ENCODE measurements at places on chromosomes 11 and 22.
A peak's percentile ranks its signal among the peaks of the same experiment; 100 is the strongest.

GRCh38 chr22:50700387-50701075 is 27.9 kb downstream of the SHANK3 start:
- H3K36me3 ChIP-seq, result no peaks in the 10 kb centered on the region
- H3K27ac ChIP-seq, result no peak overlapping the region
- H3K4me1 ChIP-seq, result no peaks in the 10 kb centered on the region
- peaks cover 4% of the 10 kb centered on the region for H3K27me3 ChIP-seq
- H3K4me3 ChIP-seq, result no peak overlapping the region

GRCh38 chr11:70054004-70054403 is 24.1 kb upstream of the ANO1 start:
- no peaks in the 10 kb centered on the region for H3K36me3 ChIP-seq
- no peaks in the 10 kb centered on the region for H3K27me3 ChIP-seq
- no peak overlapping the region for H3K27ac ChIP-seq
- no peaks in the 10 kb centered on the region for H3K4me1 ChIP-seq
- no peak overlapping the region for H3K4me3 ChIP-seq

- DNase-seq, result no peak
- H3K27ac ChIP-seq, result no peak overlapping the region
- no peaks in the 10 kb centered on the region for H3K4me1 ChIP-seq
- no peak overlapping the region for H3K4me3 ChIP-seq
Observed at GRCh38 chr11:44434191-44434590, 124.3 kb upstream of the ALX4 start.

GRCh38 chr11:66716996-66717395 is 12.0 kb downstream of the SPTBN2 start:
- DNase-seq, result no peak
- no peaks in the 10 kb centered on the region for H3K27me3 ChIP-seq
- H3K4me3 ChIP-seq, result no peak overlapping the region
- H3K4me1 ChIP-seq, result no peaks in the 10 kb centered on the region
- H3K27ac ChIP-seq, result no peak overlapping the region
- H3K36me3 ChIP-seq, result no peaks in the 10 kb centered on the region

DNA sequence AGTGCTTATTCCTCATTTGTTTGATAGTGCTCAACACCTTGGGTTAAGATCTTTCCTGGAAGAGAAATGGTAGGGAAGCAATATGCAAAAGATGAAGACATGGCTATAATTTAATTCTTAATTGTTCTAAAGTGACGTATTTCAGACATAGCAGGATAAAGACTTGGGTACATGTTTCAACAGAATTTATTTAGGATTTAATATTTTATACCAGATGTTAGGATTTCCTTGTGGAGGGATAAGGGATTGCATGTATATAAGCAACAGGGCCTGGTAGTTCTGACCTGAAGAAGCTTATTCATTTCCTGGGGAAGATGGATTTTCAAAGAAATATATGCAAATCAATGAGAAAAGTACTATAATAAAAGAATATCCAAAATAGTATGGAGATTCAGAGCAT is 163.8 kb downstream of the FAT3 start:
- H3K27me3 ChIP-seq, result no peaks in the 10 kb centered on the region
- DNase-seq, result no peak
- H3K4me1 ChIP-seq, result no peaks in the 10 kb centered on the region
- H3K4me3 ChIP-seq, result no peak overlapping the region
- no peaks in the 10 kb centered on the region for H3K36me3 ChIP-seq
- H3K27ac ChIP-seq, result no peak overlapping the region

DNA sequence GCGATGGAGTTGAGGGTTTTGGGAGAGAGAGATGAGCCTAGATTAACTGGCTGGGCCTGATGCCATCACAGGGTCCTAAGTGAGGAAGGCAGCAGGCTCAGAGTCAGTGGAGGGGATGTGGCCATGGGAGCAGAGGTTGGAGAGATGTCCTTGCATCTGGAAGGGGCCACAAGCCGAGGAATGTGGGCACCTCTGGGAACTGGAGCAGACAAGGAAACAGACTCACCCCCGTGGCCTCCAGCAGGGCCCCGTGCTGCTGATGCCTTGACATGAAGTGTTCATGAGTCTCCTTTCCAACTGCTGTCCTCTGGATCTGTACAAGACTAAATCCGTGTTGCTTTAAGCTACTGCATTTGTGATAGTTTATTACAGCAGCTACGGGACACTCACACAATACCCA is 49.2 kb downstream of the SHISAL1 start:
- H3K4me1 ChIP-seq, result no peaks in the 10 kb centered on the region
- no peak overlapping the region for H3K4me3 ChIP-seq

GRCh38 chr22:42307806-42308563 is 37.5 kb upstream of the TCF20 start:
- H3K36me3 ChIP-seq, result no peaks in the 10 kb centered on the region
- H3K27ac ChIP-seq, result no peak overlapping the region
- no peaks in the 10 kb centered on the region for H3K27me3 ChIP-seq
- DNase-seq, result no peak
- no peak overlapping the region for H3K4me3 ChIP-seq
- H3K4me1 ChIP-seq, result no peaks in the 10 kb centered on the region

DNA sequence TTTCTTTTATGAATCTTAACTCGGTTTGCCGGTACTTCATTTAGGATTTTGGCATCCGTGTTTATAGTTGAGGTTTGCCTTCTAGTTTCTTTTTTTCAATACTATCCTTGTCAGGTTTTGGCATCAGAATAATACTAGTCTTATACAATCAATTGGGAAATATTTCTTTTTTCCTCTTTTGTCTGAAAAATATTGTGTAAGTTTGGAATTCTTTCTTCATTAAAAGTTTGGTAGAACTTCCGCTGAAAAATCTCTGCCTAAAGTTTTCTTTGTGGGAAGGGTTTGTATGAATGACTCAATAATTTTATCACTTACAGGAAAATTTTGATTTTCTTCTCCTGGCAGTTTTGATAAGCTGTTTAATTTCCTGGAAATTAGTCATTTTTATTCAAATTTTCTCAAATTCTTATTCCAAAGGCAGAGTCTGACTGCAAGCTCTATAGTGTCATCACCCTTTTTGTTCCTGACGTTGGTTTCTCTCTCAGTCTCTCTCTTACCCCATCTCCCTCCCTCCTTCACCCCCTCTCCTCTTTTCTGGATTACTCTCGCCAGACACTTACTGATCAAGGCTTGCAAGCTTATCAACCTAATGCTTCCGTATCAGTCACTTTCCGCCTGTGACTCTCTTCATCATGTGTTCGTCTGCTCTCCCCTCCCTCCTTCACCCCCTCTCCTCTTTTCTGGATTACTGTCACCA is 555.7 kb downstream of the TBC1D22A start:
- no peak overlapping the region for H3K27ac ChIP-seq
- no peaks in the 10 kb centered on the region for H3K27me3 ChIP-seq
- H3K4me3 ChIP-seq, result no peak overlapping the region
- H3K36me3 ChIP-seq, result no peaks in the 10 kb centered on the region
- no peak for DNase-seq

DNA sequence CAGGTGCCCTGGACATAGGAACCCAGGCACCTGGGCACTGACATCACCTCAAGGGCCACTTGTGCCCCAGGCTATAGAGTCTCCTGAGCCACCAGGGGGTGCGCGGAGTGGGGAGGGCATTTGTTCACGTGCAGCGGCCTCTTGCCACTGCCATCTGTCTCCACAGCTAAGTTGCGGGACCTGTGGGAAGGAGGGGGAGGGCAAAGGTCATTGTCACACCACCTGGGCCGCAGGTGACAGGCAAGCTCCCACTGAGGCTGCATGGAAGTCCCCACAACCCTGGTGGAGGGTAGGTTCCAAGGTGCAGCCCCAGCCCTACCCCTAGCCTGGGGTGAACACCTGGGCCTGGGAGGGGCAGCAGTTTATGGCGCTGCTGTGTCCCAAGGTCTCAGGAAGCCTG is 79.5 kb downstream of the PIWIL3 start:
- no peak for DNase-seq
- no peak overlapping the region for H3K4me3 ChIP-seq
- H3K27ac ChIP-seq, result no peak overlapping the region

GRCh38 chr22:38050720-38051119 is 6.5 kb upstream of the PICK1 start:
- H3K36me3 ChIP-seq, result no peaks in the 10 kb centered on the region
- no peaks in the 10 kb centered on the region for H3K4me1 ChIP-seq
- no peak overlapping the region for H3K27ac ChIP-seq

GRCh38 chr22:27686534-27686933 is 115.0 kb downstream of the MN1 start:
- H3K27me3 ChIP-seq, result no peaks in the 10 kb centered on the region
- DNase-seq, result peak; percentile 48
- H3K4me3 ChIP-seq, result no peak overlapping the region
- H3K4me1 ChIP-seq, result no peaks in the 10 kb centered on the region

GRCh38 chr22:20205464-20205963 is 54.7 kb upstream of the CCDC188 start:
- H3K4me3 ChIP-seq, result no peak overlapping the region
- H3K27ac ChIP-seq, result peak overlapping the region; percentile 77
- H3K4me1 ChIP-seq, result no peaks in the 10 kb centered on the region
- no peak for DNase-seq
- no peaks in the 10 kb centered on the region for H3K36me3 ChIP-seq

GRCh38 chr22:17371448-17371847 is 2.2 kb downstream of the CECR2 start:
- no peak overlapping the region for H3K4me3 ChIP-seq
- H3K27me3 ChIP-seq, result peaks cover 25% of the 10 kb centered on the region
- H3K36me3 ChIP-seq, result no peaks in the 10 kb centered on the region
- H3K27ac ChIP-seq, result no peak overlapping the region
- DNase-seq, result no peak
- H3K4me1 ChIP-seq, result peaks cover 18% of the 10 kb centered on the region

DNA sequence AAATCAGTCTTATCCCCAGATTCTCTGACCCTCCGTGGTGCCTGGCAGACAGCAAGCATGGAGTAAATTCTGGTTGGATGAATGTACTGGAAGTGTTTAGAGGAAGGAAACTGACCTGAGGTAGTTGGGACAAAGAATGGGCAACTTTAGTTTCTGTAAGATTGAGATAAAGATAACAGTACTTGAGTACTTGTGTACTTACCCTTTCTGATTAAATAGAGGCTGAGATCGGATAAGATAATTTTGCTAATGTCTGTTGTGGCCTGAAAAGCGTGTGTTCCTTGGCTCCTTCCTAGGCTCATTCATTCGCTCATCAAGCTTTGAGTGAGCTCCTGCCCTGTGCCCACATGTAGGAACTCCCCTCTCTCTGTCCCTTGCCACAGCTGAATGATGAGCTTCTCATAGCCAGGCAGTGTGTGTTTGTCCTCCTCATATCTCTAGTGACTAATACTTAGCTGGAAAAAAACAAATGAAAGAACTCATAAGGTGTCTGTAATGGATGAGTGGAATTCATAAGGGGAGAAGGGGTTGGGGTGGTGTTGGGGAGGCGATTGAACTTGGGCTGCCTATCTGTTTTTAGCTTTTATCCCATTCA is 118.1 kb downstream of the DBX1 start:
- DNase-seq, result no peak
- no peaks in the 10 kb centered on the region for H3K36me3 ChIP-seq
- H3K27me3 ChIP-seq, result no peaks in the 10 kb centered on the region
- peak overlapping the region; percentile 22 for H3K27ac ChIP-seq
- H3K4me3 ChIP-seq, result no peak overlapping the region

GRCh38 chr22:38967451-38968450 is 10.3 kb downstream of the APOBEC3A start:
- H3K36me3 ChIP-seq, result no peaks in the 10 kb centered on the region
- H3K27me3 ChIP-seq, result no peaks in the 10 kb centered on the region
- H3K4me3 ChIP-seq, result no peak overlapping the region
- H3K27ac ChIP-seq, result no peak overlapping the region
- DNase-seq, result no peak

DNA sequence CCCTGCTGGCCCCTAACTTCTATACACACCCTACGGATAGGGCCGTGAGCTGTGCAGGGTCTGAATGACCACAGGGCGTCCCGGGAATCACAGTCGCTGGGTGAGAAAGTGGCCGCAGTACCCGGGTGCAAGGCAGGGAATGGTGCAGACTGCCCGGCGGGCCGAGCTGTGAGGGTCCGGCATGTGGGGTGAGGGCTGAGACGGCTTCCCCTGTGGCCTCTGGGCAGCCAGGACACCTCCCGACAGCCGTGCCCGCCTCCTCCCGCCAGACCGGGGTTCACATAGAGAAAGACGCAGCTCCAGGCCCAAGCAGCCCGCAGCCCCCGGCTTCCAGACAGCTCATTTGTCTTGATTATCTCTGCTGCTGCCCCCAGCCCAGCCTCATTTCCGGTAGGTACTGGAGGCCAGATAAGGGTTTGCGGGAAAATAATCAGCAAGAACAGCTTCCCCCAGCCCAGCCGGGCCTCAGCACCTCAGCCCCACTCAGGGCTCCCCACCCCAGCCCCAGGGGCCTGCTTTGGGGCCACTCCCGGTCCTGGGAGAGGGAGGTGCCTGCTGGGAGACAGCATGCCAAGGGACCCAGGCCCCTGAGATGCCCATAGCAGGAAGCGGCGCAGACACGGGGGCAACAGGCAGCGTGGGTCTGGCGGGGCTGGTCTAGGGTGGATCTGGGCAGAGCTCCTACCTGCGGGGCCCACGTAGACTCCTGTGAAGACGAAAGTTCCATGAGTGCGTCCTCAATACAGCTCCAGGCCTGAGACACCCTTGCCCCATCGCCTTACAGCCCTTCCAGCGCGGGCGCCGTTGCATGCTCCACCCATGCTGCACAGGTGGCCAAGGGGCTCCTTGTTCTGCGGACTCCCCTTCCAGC is 123.1 kb downstream of the BRD1 start:
- DNase-seq, result no peak
- no peak overlapping the region for H3K27ac ChIP-seq
- H3K4me1 ChIP-seq, result no peaks in the 10 kb centered on the region
- no peaks in the 10 kb centered on the region for H3K36me3 ChIP-seq
- peaks cover 10% of the 10 kb centered on the region for H3K27me3 ChIP-seq

DNA sequence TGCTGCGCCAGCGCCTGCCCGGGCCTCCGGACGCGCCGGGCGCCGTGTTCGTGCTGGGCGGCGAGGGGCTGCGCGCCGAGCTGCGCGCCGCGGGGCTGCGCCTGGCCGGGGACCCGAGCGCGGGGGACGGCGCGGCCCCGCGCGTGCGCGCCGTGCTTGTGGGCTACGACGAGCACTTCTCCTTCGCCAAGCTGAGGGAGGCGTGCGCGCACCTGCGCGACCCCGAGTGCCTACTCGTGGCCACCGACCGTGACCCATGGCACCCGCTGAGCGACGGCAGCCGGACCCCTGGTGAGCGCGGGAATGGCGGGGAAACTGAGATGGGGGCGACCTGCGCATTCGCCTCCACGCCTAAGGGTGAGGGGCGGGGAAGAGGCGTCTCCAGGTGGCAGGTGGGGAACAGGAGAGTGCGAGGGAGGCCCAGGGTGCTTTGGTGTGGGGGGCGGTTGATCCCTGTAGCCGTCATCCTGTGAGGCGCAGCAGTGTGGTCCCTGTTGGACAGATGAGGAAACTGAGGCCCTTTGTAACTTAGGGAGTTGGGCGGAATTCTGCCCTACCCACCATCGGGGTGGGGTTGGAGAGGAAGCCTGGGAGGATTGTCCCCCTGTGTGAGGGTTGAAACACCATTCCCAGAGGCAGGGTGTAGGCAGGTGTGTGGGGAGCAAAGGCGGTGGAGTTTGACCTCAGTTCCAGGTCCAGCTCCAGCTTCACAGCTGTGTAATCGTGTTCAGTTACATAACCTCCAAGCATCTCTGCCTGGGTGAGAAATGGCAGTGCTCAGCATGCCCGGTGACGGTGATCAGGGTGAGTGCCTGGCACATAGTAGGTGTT is 758 bp downstream of the PDXP start:
- no peak for DNase-seq
- H3K27ac ChIP-seq, result peak overlapping the region; percentile 42
- H3K27me3 ChIP-seq, result no peaks in the 10 kb centered on the region

GRCh38 chr11:41996533-41996932 is 537.1 kb upstream of the LRRC4C start:
- H3K4me3 ChIP-seq, result no peak overlapping the region
- DNase-seq, result no peak
- no peaks in the 10 kb centered on the region for H3K4me1 ChIP-seq

Data from uterus (tissue), 4 donors.